ENCODE measurements at places on chromosomes 1 and 21.

DNA sequence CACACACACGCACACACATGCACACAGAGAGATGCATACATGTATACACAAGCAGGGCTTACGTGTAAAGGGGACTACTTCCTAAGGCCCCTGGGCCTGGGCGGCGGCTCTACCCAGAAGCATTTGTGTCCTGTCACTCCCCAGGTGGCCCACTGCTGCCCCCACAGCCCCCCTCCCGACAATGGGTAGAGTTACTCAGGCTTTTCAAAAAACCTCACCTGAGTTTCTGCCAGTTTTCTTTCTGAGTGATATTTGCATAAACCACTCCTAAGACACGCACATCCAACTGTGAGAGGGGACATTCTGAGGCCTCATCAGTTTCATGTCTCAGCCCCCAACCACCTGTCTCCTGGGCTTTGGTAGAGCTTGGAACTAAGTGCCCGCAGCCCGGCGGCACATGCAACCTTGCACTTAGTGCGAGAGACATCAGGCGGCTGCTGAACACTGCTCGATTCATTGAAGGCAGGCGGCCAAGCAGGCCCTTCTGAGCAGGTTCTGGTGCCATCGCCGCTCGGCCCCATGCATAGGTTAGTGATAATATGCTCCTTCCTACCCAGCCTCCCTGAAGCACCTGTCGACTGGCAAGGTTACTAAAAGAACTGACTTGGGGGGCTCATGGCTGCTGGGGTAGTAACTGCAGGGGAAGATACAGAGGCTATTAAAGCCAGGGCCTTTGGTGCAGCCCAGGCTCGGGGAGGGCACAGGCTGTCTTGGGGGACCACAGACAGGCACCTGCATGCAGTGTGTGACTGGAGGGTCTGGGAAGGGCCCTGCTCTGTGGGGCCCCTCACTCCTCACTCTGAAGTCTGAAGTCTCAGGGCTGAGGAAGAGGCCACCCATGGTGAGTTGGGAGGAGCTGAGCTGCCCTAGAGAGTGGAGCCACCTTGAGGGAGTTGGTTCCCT, 364.2 kb upstream of the VAMP3 start:
- DNase-seq = no peak

DNA sequence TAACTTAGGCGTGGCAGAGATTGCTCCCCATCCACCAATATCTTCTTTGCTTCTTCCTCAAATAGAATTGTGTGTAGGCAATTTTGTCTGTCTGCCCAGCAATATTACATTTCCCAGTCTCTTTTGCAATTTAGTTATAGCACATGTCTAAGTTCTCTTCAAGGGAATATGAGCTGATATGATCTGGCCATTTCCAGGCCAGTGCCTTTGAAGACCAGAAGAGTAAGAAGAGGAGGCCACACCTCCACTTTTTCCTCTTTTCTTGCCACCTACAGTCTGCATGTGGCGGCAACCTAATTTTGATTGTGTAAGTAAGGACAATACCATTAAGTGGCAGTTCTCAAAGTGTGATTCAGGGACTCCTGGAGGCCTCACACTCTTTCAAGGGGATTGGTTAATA, 6.3 kb upstream of the RSBN1 start:
- no peak for DNase-seq

GRCh38 chr1:246383791-246384190, 123.3 kb downstream of the SMYD3 start:
- no peak for DNase-seq

GRCh38 chr1:9126511-9126910, 2.4 kb downstream of the GPR157 start:
- no peak for DNase-seq

GRCh38 chr1:187627516-187627915, 798.8 kb downstream of the PLA2G4A start:
- no peak for DNase-seq

DNA sequence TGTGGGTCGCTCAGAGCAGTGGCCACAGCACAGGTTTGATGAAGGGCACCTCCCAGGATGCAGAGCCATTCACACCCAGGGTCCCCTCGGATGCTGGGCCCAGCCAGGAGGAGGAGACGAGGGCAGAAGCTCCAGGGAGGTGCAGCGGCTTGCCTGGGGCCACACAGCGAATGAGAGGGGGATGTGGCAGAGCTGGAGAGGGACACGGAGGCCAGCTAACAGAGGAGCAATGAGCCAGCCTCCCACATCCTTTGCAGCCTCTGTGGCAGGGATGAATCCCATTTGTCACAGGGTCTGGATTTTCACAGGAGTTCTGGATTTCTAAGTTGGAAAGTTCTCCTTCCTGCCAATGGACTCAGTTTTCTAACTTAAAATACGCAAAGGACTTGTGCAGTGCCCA, 35.9 kb downstream of the CHD5 start:
- no peak for DNase-seq

DNA sequence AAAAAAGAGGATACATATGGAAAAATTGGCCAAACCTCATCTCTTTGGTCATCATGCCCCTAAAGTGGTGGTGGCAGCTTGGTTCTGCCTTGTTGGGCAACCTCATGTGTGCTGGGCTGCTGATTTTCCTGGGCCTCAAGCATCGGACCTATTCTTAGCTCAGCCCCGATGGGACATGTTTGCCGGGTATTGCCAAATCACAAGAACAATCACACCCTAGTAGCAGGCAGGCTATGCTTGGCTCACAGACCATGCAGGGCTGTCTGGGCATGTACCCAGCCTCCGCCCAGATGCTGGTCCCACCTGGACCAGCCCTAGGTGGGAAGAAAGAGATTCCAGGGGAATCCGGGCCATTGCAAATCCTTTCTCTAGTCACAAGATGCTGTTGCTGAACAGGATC, 189.4 kb upstream of the FGGY start:
- DNase-seq = no peak

GRCh38 chr1:160467576-160467975, 55.5 kb downstream of the SLAMF6 start:
- DNase-seq = no peak

DNA sequence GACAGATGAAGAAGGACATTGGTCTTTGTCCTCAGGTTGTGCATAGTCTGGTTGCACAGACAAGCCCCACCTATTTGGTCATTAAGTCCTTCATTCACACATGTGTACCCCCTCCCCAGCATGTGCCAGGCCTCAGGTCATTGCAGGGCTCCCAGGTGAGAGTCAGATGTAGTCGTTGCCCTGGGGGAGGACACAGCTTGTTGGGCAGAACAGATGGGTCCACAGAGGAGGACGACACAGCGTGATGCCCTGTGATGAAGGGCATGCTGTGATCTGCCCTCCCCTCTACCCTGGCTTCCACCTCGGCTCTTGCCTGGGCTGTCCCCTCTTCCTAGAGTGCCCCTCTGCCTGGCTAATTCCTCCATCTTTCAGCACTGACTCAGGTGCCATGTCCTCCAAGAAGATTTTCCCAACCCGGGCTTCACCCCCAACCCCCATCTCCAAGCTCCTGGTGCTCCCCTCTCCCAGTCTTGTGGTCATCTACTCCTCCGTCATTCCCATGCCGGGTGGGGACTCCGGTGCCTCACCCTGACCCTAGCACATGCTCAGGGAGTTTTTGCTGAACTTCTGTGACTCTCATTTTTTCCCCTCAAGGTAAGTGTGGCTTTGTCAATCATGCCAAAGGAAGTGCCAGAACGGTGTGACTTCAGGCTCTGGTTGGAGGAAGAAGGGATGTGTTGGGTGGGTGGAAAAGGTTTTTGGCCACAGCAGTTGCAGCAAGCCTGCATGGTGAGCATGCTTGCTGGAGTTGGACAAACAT, 220.5 kb downstream of the FOXD2 start:
- DNase-seq = no peak

GRCh38 chr1:201640624-201641023, 101.7 kb downstream of the NAV1 start:
- DNase-seq = peak; percentile 89

DNA sequence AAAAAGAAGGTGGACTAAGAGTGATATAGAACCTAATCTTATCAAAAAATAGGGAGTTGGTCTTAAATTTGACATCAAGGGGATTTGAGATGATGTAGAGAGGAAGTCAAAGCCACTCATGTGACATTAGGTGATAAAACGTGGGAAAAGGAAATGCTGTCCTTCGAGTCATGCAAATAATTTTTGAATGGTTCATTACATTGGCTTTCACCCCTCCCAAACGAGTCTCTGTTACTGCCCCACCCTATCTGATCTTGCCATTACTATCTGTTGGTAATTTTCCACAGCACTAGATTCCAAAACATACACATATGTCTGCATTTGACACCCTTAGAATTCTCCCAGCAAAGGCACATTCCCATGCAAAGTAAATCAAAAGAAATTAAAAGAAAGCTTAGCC, 531.1 kb upstream of the ADAMTS5 start:
- no peak for DNase-seq

- DNase-seq = no peak
Measured at GRCh38 chr1:64472040-64472376, 2.1 kb downstream of the CACHD1 start.

- DNase-seq = no peak
Measured at GRCh38 chr1:212620293-212620692, 11.7 kb downstream of the ATF3 start.

DNA sequence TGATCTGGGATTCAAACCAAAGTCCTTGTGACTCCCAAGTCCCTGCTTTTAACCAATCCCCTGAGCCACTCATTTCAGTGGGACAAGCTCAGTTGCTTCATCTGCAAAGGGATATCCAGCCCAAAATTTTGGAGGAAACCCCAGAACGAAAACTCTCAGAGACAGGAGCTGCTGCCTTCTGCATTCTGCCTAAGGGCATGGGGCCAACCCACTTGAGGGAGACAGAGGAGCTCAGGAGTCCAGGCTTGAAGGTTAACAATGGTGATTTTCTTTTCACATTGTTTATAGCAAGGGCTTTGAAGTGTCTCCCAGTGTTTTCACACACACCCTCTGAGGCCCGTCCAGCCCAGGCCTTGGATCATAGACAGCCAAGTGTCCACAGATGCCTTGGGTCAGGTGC, 148.1 kb upstream of the CTTNBP2NL start:
- no peak for DNase-seq

DNA sequence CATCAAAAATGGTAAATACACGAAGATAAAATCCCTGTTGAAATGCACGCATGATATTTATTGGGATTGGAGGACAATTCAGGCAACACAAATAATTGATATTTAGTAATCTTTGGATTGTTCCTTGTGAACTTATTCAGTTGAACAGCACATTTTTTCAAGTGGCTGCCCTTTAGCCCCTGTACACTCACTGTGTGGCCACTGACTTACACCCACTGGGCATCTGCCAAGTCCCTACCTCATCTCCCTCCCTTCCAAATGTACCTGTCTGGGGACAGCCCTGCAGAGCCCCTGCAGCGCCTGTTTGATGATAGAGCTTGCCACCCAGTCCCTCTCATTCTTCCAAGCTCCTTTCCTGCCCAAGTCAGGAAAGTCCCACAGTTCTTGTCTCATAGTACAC, 154.3 kb downstream of the GLUL start:
- no peak for DNase-seq

DNA sequence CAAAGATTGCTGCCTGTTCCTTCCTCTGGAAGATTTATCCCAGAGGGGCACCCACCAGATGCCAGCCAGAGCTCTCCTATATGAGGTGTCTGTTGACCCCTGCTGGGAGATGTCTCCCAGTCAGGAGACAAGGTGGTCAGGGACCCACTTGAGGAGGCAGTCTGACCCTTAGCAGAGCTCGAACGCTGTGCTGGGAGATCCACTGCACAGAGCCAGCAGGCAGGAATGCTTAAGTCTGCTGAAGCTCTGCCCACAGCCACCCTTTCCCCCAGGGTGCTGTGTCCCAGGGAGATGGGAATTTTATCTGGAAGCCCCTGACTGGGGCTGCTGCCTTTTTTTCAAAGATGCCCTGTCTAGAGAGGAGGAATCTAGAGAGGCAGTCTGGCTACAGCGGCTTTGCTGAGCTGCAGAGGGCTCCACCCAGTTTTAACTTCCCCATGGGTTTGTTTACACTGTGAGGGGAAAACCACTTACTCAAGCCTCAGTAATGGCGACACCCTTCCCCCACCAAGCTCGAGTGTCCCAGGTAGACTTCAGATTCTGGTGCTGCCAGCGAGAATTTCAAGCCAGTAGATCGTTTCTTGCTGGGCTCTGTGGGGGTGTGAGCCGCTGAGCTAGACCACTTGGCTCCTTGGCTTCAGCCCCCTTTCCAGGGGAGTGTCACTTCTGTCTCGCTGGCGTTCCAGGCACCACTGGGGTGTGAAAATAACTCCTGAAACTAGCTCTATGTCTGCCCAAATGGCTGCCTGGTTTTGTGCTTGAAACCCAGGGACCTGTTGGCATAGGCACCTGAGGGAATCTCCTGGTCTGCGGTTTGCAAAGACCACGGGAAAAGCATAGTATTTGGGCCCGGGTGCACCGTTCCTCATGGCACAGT, 51.1 kb upstream of the PDC start:
- DNase-seq = no peak

- no peak for DNase-seq
Measured at GRCh38 chr1:244642526-244642925, 10.4 kb upstream of the DESI2 start.

DNA sequence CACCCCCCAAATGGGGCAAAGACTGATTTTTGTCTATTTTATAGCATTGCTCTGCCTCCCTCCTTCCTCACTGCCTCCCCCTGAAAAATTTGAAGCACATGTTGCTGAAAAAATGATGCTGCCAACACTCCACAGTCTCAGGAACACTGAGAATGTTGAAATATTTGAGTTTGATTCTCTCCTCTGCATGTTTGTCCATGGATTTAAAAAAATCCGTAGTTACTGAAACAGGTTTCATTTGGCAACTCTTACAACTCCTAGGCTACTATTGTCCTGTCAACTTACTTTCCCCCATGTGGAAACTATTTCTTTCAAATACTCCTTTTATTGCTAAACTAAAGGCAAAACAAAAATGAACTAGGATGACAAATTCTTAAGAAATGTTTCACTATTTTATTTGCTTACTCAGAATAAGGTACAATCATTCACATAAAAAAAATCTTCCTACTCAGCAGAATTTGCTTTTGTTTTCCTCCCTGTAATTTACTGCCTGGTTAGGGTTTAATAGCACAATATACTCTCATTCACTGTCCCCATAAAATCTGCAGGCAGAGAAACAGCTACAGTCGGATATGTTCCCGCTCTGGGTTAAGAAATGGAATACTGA, 50.2 kb downstream of the C21orf91 start:
- DNase-seq = no peak

GRCh38 chr21:32472890-32473765, 60.6 kb downstream of the EVA1C start:
- no peak for DNase-seq

- no peak for DNase-seq
Measured at GRCh38 chr1:69707103-69707502, 139.4 kb downstream of the LRRC7 start.

DNA sequence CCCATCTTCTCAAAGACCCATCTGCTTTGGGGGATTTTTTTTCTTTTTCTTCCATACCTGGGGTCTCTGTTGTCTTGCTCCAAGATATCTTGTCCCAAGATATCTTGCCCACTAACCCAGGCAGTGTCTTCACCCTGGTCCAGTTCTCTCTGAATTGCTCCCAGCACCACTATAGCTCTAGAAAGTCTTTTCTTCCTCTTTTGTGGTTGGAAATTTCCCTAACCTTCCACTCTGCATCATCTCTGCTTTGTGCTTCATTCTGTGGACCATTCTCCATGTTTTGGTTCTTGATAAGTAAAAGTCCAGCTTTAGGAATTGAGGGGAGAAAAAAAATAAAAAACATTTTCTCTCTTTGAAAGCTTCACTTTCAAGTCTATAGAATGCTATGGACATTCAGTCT, 20.9 kb downstream of the STYXL2 start:
- no peak for DNase-seq
